ENCODE measurements at places on chromosomes 11 and 22.

DNA sequence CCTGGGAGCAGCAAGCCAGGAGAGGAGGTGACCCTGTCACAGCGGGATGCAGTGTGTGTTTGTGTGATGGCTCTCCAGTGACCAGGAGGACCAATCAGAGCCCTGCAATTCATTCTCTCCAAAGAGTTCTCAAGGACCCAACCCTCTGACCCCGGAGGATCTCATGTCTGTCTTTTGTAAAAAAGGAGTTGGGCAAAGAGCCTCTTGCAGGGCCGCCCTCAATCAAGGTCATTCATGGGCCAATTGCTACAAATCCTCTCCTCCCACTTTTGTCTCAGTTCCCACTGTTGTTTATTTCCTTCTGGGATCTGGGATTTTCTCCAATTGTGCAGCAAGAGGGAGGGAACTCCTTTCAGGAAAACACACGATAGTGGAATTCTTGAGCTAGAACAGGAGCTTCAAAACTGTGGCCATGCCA is 4.0 kb downstream of the TECTA start:
- DNase-seq, result peak; percentile 66

GRCh38 chr11:90908074-90908473 is 685.2 kb upstream of the CHORDC1 start:
- DNase-seq, result peak; percentile 0

DNA sequence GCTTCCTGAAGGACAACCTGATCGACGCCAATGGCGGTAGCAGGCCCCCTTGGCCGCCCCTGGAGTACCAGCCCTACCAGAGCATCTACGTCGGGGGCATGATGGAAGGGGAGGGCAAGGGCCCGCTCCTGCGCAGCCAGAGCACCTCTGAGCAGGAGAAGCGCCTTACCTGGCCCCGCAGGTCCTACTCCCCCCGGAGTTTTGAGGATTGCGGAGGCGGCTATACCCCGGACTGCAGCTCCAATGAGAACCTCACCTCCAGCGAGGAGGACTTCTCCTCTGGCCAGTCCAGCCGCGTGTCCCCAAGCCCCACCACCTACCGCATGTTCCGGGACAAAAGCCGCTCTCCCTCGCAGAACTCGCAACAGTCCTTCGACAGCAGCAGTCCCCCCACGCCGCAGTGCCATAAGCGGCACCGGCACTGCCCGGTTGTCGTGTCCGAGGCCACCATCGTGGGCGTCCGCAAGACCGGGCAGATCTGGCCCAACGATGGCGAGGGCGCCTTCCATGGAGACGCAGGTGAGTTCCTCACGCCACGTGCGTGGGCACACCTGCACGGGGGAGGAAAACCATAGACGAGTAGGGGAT is 1.5 kb downstream of the BCR start:
- no peak for DNase-seq

GRCh38 chr11:56852131-56852530 is 103.6 kb upstream of the OR9G4 start:
- no peak for DNase-seq

GRCh38 chr22:47616396-47617020 is 854.1 kb downstream of the TBC1D22A start:
- no peak for DNase-seq

- DNase-seq, result no peak
These were observed 11.2 kb downstream of the MCM5 start for GRCh38 chr22:35411102-35411501.

DNA sequence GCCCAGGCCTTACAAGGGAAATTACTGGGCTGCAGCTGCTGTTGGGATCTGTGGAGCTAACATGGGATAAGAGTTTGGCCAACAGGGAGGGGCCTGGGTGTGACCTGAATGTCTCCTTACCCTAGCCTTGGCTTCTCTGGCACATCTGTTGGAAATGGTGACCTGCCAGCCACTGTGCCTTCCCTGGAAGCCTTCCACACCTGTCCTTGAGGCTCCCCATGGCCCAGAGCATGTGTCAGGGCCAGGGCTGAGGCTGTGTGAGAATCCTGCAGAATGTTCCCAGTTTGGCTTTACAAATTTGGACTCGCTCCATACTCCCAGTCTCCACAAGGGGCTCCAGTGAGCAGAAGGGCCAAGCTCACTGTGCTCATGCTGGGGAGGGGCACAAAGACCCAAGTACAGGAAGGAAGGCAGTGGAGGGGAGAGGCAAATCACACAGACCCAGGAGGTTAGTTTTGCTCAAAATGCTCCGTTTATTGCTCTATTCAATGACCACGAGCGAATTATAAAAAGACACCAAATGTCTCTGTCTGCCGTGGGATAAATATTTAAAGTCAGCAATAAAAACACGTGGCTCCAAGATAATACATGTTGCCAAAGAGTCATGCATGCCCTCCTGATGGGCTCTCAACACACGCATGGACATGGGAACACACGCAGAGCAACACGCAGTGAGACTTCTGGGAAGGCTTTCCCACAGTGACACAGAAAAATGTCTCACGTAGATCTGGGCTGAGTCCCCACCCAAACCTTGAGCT is 1.7 kb upstream of the IGSF22 start:
- DNase-seq, result peak; percentile 36

DNA sequence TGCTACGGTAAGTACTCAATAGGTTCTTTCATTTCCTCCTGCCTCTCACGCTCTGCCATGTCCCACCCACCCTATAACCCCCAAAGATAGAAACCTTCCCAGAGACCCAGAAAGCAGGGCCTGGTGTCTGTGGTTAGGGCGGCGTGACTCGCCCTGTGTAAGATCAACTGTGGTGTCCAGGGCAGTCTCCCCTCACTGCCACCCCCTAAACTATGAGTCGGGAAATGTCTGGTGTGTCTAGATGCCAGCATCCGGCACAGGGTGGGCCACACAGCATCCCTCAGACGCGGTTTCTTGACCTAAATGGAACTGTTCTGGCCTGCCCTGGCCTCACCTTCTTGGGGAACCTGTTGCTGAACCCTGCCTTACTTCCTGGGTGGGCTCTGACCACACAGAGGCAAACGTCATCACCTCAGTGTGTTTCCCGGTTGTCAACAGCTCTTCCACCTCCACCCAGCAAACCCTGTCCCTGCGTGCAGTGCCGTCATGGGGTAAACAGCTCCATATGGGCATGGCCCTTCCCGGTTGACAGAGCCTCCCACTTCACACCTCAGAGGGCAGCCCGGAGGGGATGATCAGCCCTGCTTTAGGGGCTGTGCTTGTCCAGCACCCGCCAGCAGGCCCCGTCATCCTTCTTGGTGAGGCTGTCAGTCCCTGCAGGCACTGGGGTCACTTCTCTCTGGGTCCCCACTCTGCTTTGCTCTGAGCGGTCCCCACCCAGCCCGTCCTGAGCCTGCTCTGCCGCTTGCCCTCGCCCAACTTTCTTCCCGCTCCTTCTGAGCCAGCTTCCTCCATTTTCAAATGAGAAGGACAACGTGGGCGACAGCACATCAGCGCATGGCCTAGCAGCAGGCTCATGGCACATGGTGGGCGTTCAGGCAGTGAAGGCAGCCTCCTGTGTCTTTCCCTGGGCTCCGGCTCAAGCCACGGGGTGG is 6.0 kb downstream of the WNT11 start:
- DNase-seq, result no peak

DNA sequence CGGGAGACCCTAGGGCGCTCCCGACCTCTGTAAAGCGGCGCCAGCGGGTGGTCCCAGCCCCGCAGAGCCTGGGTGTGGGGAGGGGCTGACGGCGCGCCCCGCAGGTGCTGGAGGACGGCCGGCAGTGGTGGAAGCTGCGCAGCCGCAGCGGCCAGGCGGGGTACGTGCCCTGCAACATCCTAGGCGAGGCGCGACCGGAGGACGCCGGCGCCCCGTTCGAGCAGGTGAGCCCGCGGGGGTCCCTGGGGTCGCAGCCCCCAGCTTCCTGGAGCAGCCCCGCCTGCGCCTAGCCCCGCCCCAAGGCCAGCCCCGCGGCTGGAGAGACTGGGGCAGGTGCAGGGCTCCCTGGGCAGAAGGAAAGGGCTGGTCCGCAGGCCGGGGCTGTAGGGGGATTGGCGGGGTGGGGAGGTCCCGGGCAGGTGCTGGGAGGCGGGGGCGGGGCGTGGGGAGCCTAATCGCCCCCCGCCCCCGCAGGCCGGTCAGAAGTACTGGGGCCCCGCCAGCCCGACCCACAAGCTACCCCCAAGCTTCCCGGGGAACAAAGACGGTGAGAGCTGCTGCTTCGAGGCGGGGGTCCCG is 19.7 kb downstream of the EPS8L2 start:
- DNase-seq, result no peak

DNA sequence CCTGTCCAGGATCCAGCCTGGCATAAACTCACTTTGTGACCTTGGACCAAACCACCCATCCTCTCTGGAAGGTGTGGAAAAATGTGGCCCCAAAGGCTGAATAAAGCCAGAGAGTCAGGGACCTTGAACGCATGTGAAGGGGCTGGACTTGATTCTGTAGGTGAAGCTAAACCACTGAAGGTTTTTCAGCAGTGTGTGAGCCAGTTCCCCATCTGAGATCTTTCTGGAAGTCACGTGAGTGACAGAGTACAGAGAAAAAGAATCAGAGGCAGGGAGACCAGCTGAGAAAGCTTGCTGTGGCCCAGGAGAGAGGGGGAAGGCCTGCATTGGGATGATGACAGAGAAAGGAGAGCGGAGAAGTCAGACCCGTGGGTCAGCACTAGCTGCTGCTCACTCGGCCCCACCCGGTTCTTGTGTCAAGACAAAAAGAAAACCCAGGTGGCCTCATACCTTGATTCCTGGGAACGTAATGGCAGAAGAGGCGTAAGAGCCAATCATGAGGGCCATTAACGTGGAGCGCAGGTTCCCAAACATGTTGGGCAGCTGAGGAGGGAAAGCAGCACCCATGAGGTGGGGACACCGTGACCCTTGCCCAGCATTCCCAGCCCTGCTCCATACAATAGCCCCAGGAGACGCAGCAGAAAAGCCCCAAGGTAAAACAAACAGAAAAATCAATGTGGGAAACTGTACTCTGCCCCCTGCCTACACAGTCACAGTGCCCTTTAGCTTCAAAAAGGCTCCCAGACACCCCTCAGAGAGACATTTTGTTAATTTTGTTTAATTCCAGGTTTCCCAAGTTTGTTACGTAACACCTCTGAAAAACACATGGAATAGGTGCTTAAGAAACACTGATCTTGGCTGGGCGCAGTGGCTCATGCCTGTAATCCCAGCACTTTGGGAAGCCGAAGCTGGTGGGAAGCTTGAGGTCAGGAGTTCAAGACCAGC is 17.9 kb downstream of the SLC43A1 start:
- no peak for DNase-seq

DNA sequence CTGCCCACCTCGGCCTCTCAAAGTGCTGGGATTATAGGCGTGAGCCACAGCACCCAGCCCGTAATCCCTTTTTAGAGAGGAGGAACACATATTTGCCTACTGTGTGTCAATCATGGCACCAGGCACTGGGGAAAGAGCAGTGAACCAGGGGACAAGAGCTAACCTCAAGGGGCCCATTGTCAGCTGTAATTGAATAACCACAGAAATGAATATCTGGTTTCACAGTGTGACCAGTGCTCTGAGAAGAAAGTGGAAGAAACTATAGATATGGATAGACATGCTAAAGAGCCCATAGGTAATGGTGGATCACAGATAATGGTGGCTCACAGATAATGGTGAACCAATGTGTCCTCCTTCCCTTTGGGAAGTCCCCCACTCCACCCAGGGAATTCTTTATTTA is 8.6 kb upstream of the KCTD14 start:
- no peak for DNase-seq

- DNase-seq, result no peak
These were observed 173.7 kb downstream of the CEP164 start for GRCh38 chr11:117501237-117501898.

GRCh38 chr11:115069599-115069998 is 391.3 kb downstream of the NXPE2 start:
- DNase-seq, result no peak

DNA sequence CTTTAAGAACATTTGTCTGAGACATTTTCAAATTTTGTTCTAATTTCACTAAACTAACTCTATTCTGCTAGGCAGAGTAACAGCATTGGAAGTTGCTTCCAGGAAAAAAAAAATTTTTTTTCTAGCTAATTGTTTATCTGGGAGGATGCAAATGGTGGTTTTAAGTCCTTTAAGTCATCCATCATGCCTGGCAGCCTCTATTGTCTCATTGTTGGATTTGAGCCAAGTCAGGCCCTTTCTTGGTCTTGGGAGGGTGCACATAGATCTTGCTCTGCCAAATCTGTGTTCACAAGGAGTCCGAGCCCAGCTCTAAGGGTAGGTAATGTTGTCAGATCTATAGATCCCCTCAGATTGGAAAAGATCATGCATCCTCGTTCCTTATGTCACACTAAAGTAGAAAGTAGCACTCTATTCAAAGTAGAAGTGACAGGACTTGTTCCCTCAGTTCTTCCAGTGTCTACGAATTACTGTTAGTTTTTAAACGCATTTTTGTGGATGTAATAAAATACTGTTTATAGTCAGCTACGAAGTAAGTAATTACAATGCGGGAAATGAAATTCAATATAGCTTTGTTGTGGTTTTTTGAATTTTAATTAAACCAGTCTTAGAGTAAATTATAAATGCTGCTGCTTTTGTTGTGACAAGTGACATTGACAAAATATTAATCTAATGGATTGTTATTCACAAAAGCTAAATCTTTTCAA is 166.0 kb upstream of the RASSF10 start:
- DNase-seq, result peak; percentile 94

GRCh38 chr11:119300198-119300964 is 16.5 kb downstream of the MCAM start:
- no peak for DNase-seq

- no peak for DNase-seq
These were observed 27.3 kb upstream of the MUC5AC start for GRCh38 chr11:1130276-1131032.

DNA sequence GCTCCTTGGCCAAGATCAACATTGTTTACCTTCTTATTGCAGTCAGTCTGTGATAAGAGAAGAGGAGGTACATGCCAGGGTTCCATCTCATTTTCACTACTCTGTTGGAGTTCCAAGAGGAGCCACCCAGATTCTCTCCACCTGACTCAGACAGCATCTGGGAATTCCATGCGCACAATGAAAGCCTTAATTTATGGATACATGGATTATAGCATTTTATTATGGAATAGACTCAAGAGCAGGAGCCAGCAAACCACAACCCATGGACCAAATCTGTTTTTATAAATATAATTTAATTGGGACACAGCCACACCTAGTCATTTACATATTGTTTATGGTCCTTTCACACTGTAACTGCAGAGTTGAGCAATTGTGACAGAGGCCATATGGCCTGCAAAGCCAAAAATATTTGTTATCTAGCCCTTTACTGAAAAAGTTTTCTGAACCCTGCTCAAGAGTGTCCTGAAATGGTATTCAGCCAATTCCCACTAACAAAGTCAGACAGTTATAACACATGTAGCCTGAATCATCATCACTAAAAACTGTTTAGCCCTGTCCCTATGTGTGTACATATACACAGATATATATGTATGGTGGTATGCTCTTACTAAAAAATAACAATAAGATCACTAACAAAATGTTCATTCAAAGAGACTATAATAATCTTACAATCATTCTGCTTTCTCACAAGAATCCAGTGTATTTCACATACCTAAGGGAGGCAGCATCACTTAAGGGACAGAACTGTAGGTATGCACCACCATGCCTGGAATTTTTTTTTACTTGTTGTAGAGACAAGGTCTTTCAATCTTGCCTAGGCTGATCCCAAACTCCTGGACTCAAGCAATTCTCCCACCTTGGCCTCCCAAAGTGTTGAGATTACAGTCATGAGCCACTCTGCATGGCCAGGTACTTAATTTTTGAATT is 104.5 kb upstream of the TEAD1 start:
- peak; percentile 24 for DNase-seq

All from fibroblast of pulmonary artery (primary cell).